SK-N-SH (cell line): ENCODE measurements at places on chromosomes 1 and 21. TPM values are rescaled to one million over a fixed set of nuclear protein-coding genes. Genes with fewer than 3 reads are reported as not detected.

GRCh38 chr1:223109581-223110026 is 33.4 kb downstream of the TLR5 start:
- no peak for DNase-seq

GRCh38 chr1:113073479-113073950 is 517 bp downstream of the LRIG2 start:
- DNase-seq = peak; percentile 75

- peak; percentile 32 for DNase-seq
Measured at GRCh38 chr1:6177681-6178380, 2.3 kb downstream of the CHD5 start.

The RBP7 gene
- 1.3 and 2.5 TPM in 2 replicates for polyA plus RNA-seq

DNA sequence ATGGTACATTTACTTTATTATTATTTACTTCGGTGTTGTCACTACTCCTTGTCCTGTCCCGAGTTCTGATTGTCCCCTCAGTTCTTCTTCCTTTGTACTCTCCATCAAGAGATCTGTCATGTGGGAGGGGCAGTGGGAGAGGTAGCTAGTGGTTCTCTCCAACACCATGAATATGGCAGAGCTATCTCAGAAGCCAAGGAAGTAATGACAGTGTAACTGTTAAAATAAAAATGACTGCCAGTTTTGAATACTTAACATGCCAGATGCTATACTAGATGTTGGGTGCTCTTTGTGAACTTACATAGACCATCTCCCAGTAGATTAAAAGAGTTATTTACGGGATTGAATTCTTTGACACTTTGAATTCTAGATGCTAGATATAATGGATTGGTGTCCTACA is 28.6 kb downstream of the IVNS1ABP start:
- no peak for DNase-seq

DNA sequence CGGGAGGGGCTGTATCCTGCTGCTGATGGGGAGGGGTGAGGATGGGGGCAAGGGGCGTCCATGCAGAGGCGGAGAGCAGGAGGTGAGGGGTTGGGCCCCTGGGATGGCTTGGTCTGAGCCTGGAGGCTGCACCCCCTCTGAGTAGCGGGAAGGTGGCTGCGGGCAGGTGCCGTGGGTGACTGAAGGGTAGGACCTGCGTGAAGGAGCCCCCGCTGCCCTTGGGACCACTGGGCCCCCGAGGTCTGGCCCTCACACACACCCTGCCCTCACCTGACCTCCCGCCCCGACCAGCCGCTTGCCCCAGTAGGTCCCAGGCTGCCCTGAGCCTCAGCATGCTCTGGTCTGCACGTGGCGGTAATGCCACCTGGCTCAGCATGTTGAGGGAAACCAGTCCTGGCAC is 12.8 kb upstream of the SKI start:
- no peak for DNase-seq

The HSD11B1 gene
- polyA plus RNA-seq = 0.23 and 0.37 TPM in 2 replicates

- no peak for DNase-seq
Measured at GRCh38 chr1:172275478-172275877, 145.0 kb upstream of the C1orf105 start.

The CNR2 gene
- not detected in 2 replicates for polyA plus RNA-seq

The LCK gene
- polyA plus RNA-seq = not detected in 2 replicates

DNA sequence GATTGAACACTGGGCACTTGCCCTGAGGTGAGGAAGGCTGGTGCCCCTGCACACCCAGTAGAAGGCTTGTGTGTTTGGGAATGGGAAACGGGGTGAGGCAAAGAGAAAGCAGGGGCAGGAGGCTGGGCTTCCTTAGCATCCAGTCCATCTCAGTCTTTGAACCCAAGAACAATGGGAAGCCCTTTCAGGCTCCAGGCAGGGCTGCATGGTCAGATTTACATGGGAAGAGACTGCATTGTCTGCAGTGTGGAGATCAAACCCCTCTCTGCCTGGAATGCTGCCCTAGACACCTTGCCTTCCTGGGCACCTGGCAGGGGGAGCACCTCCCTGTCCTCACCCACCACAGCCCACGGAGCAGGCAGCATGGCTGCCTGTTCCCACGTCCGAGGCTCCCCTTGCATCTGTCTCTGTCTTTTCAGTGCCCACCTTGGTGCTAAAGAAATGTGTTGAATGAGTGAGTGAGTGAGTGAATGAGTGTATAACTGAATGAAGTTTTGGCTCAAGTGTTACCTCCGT is 268.5 kb downstream of the GRIK3 start:
- DNase-seq = no peak

The NBPF9 gene
- polyA plus RNA-seq = 17.8 and 22.6 TPM in 2 replicates

DNA sequence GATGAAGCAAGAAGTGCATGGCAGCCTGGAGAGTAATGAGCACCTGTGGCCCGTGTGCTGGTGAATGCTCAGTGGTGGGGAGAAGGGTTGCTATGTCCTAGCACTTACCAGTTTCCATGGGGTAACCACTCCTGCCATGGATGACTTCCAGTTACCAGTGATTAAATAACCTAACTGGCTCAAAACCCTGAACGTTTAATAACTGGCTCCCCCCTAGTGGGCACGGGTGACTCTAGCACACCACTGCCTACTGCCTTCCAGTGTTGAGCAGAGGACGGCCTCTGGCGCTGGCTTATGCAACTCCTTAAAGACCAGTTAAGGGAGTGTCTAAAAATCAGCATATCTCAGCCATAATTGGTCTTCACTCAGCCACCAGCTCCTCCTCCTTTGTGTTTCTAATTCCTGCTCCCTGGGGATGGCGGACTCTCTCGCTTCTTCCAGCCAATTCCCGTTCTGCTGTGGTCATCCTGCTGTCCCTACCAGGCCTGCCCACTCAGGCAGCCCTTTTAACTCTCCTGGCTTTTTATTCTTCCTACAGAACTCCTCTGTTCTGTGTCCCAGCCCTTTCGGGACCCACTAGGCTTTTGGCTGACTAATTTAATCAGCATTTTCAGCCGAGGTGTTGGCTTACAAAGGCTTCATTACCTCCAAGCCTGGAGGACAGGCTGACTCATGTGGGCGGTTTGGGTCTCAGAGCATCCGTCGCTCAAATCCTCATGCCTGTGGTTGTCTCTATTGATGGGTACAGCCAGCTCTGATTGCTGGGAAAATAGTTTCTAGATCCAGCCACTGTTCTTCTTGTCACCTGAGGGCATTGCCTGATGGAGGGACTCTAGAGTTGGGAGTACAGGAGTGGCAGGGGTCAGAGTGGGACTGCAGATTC is 332.4 kb downstream of the CAMTA1 start:
- DNase-seq = no peak

The CHRM3 gene
- polyA plus RNA-seq = 0.07 and 0.16 TPM in 2 replicates

DNA sequence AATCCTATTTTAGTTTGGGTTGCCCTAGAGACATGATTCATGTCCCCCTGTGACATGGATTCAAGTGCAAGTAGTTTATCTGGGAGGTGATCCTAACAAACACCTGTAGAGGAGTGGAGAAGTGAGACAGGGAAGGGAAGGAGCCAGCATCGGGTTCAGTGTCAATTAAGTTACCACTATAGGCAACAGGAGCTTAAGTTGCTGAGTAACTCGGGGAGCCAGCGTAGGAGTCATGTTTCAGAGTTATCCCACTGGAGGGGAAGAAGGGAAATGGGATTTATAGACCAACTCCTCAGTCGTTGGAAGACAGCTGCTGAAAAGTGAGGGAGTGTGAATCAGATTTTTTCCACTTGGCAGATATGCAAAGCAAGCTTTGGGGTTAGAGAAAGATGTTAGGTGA is 54.9 kb downstream of the SLC30A7 start:
- DNase-seq = no peak

DNA sequence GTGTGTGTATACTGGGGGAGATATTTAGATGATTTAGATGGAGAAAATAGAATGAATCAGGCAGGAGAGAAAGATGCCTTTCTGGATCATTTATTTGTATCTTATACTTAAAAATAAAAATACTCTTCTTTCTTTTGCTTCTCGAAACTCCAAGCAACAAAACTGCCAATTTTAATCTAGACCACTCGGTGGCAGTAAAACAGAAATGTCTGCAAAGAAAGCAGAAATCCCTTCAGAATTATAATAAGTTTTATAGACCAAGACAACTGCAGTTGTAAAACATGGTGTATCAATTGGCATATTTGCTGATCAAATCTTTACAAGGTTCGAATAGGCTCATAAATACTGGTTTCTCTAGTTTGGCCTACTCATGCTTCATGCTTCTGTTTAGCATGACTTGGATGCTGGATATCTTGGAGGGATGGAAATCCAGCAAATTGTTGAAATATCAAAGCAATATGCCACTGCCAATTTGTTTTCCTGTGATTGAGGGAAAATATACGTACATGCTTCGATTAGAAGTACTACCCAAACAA is 15.1 kb upstream of the C1orf87 start:
- no peak for DNase-seq

DNA sequence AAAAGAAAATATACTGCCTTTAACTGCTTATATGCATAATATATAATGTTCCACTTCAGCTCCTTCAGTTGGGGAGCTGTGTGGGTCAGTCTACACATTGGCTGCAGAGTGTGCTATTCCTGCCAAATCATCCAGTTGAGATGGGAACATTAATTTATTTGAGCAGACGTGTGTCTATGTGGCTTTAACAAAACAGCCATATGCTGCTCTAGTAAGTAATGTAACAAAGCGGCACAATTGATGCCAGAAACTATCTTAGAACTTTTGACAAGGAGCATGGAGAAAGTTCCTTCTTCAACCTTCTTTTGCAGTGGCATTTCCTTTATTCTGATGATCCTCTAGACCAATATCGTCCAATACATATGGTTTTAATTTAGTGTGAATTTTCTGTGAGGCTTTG is 285.9 kb upstream of the C1orf87 start:
- no peak for DNase-seq

GRCh38 chr1:244318078-244318477 is 133.6 kb downstream of the ADSS2 start:
- DNase-seq = no peak

DNA sequence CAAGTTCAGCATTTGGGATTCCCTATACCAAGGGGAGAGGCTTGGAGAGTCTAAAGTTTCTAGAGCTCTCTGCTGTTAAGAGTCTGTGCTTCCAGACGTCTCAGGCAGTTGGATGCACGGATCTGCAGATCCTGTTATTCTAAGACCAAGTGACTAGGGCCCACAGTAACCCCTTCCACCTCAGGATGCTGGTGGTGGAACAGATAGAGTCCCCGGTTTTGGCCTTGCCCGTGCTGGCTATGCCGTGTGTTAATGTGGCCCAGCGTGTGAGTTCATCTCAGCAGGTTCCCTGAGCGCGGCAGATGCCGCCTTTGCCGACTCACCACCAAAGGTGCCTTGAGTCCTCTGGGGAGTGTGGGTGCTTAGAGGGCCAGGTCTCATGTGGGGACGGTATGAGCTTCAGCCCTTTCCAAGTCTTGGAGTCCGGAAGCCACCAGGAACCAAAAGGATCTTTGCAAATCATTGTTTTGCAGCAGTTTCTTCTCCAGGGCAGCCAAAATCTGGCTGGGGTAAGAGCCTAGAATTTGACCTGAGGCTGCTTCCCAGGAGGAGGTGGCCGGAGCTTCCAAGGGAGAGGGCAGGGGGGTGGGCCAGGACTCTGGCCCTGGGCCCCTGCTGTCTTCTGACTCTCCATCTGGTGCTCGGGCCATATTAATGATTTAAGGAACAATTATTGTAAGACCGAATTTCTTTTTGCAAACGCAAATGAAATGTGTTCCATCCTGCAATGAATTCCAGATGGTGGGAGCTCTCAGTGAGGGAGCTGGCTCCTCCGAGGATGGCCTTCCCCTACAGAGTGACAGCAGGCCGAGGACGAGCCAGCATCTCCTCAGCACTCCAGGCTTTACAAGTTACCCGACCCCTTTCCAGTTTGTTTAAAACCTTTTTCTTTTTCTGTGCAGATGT is 205.7 kb downstream of the FOXD2 start:
- DNase-seq = no peak

- no peak for DNase-seq
Measured at GRCh38 chr1:186220911-186221310, 154.1 kb downstream of the TPR start.

- DNase-seq = no peak
Measured at GRCh38 chr21:46559291-46559983, 45.4 kb downstream of the S100B start.

The KDM5B gene
- polyA plus RNA-seq = 21.7 and 25.1 TPM in 2 replicates

GRCh38 chr1:228801068-228801467 is 65.8 kb downstream of the RHOU start:
- DNase-seq = no peak

DNA sequence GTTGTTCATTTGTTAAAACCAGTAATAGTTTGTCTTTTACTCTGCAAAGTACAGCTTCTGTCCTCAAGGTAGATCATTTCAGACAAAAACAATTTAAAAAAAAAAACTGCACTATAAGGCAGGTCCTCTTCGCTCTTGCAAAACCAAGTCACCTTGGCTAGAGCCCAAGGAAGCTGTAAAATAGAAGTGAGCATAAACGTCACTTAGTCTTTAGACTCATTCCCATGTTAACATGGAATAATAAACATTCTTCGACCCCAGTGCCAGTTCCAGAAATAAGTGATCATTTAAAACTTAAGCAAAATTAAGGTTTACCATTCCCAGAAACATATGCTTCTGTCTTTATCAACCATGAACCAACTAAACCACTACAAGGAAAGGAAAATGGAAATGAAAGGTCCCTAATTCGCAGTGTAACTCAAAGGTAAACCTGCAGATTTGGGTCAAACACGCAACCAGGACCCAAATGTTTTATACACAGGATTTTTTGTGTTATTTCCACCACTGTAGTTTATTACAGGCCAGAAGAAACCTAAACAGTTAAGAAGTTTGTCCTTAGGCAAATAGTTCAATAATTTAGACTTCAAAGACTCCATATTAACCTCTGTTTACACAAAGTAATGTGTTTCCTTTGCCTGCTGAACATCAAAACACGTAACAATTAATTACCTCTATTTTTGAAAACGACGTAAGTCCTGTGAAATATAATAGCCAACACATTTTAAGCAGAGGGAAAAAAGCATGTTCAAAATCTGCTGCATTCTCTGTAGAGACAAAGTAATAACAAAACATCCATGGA is 54.6 kb downstream of the TGFBR3 start:
- DNase-seq = no peak

The LAX1 gene
- 0.03 and 0.08 TPM in 2 replicates for polyA plus RNA-seq

The SPRR2G gene
- not detected in 2 replicates for polyA plus RNA-seq

DNA sequence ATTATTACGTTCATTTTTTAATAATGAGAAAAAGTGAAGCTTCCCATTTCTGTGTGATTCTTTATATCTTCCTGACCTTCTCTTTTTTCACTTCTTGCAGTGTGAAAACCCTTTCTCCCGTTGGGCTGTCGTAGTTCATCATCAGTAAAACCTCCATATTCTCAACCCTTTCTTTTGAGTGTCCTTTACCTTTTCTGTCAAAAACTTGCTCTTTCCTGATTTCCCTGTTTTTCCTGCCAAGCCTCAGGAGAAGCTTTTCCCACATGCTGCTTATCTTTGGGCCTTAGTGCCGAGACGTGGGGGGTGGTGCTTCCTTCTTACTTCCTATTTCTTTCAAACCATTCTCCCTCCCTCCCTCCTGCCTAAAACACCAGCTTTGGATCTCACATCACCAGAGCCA is 46.1 kb downstream of the UCK2 start:
- DNase-seq = no peak
